Breast epithelium (tissue), 4 donors: ENCODE measurements at places on chromosomes 2 and 18. TPM values are rescaled to one million over a fixed set of nuclear protein-coding genes. Genes with fewer than 3 reads are reported as not detected.
A peak's percentile ranks its signal among the peaks of the same experiment; 100 is the strongest.

GRCh38 chr2:200625958-200626363 is 40.1 kb downstream of the AOX1 start:
- DNase-seq: no peak

GRCh38 chr18:79790996-79791972 is 6.5 kb upstream of the KCNG2 start:
- DNase-seq: peak; percentile 38

- DNase-seq: no peak
These were observed 5.9 kb upstream of the ATP5MC3 start for GRCh38 chr2:175187378-175187777.

GRCh38 chr2:203240491-203240890 is 1.7 kb downstream of the CYP20A1 start:
- DNase-seq: no peak

Gene GTF2A1L
- 0.29 TPM for total RNA-seq

GRCh38 chr2:25255745-25256487 is 85.8 kb downstream of the DNMT3A start:
- DNase-seq: no peak

DNA sequence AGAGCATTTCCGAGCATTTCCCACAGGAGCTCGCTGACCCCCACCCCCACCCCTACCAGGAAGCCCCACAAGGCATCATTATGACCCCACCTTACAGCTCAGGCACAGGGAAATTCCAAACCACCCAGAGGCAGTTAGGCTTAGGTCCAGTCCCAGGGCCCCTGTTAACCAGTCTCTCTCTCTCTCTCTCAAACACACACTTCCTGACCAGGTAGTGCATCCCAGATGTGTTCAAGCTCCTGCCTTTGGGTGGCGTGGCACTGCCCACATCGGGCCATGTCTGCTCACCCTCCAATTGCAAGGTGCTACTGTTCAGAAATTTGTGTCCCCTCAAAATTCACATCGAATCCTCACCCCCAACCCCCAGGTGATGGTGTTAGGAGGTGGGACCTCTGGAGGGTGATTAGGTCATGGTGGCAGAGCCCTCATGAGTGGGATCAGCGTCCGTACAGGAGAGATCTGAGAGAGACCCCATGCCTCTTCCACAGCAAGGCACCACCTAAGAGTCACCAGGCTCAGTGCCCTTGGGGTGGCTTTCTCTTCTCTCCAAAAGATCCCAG is 8.8 kb downstream of the COPS9 start:
- DNase-seq: no peak
